ENCODE measurements at places on chromosomes 11 and 22.

- no peak for DNase-seq
Observed at GRCh38 chr11:104573441-104573990, 324.7 kb downstream of the CASP12 start.

DNA sequence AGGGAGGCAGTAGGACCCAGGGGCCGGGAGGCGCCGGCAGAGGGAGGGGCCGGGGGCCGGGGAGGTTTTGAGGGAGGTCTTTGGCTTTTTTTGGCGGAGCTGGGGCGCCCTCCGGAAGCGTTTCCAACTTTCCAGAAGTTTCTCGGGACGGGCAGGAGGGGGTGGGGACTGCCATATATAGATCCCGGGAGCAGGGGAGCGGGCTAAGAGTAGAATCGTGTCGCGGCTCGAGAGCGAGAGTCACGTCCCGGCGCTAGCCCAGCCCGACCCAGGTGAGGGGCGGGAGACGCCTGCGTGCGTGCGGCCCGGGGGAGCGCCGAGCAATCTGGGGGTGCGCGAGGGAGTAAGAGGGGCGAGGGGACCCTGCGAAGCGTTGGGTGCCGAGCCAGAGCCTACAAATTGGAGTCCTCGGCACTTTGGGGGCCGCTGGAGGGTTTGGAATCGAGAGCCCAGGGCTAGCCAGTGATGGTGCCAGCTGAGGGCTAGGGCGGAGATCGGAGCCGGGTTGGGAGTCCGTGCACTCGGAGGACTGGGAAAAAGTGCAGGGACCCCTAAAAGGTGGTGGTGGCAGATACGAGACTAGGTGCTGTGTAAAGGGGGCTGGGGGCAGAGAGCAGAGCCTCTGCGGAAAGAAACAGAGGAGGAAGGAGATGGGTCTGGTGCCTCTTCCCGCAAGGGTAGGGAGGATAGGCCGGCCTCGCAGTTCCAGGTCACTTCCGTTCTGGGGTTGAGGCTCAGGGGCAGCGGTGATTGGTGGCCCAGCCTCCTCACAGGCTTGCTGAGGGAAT is at the start of gene SERPINH1:
Gene SERPINH1, plus strand, starts transcription at position 206 of the 788 bp plus-strand sequence. CDS start 4,097 bp downstream, outside the sequence.
- DNase-seq: peak; percentile 88

DNA sequence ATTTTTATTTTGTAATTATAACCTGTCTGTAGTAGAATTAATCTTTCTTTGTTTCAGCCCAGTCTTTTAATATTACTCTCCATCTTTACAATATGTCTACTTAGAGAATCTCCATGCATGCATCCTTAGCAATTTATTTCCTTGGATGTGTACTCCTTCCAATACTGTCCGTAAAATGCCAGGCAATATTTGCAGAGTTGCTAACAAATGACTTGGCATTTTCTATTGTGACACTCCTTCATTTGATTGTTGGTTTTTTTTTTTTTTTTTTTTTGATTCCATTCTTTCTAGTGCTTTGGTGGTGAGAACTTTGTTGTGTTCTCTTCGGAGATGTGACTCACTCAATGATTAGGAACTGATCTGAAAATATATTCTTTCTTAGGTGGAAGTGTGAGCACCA is 220.3 kb downstream of the CNTN5 start:
- no peak for DNase-seq

DNA sequence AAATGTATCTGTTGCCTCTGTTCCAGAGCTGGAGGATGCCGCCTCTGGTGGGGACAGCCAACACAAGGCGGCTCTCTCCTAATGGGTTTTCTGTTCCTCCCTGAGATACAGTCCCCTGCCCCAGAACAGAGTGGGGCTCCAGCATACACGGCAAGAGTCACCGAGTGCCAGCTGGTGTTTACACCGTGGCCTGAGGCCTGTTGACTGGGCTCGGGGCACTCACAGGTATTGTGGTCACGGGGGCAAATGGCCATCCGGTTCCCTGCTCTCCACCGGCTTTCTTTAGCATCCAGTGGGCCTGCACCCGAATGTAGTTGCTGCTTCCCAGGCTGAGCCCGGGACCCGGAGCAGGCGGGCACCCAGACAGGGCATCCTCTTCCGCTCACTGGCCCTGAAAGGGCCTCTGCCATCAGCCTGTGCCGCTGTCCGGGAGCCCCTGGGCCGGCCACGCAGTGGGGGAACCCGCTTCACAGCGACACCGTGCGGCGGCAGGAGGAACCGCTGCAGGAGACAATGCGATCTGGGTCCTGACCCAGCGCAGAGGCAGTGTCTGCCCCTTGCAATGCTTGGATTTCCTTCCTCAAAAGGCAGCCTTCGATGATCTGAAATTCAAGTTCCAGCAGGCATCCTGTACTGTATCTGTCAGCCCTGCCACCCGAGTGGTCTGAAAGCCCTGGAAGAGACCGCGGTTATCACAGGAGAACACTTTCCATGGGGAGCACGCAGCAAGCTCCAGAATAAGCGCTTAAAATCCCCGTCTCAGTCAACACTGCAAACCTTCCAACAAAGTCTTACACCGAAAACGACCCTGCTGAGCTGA is 859 bp upstream of the KRTAP5-5 start:
- peak; percentile 73 for DNase-seq

- DNase-seq: no peak
Observed at GRCh38 chr11:121965330-121965729, 150.7 kb downstream of the BLID start.

DNA sequence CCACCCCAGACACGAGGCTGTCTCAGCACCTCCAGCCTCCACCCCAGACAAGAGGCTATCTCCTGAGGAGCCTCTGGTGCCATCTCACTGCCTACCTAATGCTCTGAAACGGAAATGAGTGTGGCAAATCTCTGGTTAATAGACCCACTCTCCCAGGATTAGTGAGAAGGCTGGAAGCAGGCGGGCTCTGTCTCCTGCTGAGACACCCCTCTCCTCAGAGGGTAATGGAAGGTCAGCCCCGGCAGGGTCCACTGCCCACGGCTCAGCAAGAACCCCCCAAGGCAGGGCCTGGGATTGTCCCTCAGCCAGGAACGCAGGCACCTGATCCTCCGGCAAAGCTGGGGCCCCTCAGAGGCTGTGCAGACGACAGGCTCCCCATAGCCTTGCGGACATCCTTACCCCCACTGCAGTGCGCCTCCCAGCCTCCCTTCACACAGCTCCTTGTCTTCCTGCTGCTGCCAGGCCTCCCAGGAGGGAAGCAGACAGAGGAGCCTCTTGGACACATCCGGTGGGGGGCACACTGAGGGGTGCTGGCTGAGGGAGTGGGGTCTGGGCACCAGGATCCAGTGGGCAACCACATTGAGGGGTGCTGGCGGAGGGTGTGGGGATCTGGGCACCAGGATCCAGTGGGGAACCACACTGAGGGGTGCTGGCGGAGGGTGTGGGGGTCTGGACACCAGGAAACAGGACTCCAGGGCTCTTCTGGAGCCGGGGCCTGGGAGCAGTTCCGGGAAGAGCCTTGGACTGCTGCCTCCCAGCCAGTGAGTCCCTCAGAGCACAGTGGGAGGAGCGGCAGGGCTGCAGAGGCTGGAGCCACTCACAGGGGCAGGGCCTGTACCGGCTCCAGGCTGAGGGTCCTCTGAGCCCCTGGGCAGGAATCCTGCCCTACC is 13.1 kb downstream of the CHID1 start:
- no peak for DNase-seq

GRCh38 chr11:125720781-125721180 is 25.3 kb upstream of the PATE1 start:
- DNase-seq: no peak

DNA sequence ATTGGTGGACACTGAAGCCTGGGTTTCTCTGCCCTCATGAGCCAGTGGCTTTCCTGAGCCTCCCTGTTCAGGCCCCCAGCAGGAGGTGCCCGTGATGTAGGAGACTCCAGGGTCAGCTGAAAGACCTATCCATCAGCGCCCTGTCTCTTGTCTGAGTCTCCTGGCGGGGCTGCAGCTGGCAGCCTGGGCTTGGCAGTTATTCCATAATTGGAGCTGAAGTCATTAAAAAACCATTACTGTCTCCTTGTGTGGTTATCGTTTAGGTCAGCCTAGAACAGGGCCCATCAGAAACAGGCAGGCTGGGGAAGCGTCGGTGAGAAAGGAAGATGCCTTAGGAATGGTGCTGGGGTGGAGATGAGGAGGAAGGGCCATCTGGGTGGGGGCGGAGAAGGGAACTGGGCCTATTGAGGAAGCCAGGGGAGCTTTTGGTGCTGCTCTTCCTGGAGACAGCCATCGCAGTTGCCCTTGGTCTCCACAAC is 5.0 kb downstream of the TUB start:
- no peak for DNase-seq

- DNase-seq: peak; percentile 23
Observed at GRCh38 chr11:115379528-115379927, 124.7 kb downstream of the CADM1 start.

GRCh38 chr11:75946531-75947530 is 131.8 kb downstream of the UVRAG start:
- DNase-seq: peak; percentile 60
